ENCODE measurements at places on chromosomes 4 and X.

DNA sequence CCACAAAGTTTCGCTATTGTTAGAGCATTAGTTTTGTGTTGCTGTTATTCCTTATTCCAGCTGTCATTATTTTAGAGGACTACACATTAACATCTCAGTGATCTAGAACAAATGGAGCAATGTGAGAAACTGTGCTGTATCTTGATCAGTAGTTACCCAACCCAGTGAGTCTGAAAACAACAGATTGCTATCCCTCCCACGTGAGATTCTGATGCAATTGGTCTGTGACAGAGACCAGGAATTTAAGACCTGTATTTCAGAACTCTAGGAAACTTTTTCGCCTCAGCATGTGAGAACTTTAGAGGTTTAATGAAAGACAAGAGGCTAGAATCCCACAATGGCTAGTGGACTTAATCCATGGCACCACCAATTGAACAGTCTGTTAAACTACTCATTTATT, 35.7 kb upstream of the CDS1 start:
- DNase-seq = no peak

GRCh38 chrX:135480076-135480475, 40.4 kb upstream of the INTS6L start:
- DNase-seq = no peak

DNA sequence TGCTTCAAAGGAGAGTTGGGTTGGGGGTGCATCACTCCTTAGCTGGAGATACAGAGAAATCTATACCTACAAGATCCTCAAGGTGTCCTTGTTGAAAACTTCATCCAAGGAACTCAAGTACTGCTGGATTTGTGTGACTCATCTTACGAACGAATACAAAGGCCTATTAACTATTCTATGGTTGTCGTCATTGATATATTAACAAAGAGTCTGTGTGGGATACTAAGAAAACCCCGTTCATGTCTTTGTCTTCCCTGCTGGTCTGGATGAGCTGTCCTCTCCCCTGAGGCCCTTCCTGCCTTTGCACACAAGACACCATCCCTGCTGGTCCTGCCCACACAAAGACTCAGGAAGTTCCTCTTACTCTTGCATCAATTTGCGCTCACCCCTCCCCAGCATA, 54.9 kb upstream of the IRF2 start:
- no peak for DNase-seq

- DNase-seq = no peak
Measured at GRCh38 chr4:27624749-27625148, 764.1 kb downstream of the STIM2 start.

GRCh38 chrX:7068939-7069367, 78.6 kb upstream of the STS start:
- DNase-seq = no peak

DNA sequence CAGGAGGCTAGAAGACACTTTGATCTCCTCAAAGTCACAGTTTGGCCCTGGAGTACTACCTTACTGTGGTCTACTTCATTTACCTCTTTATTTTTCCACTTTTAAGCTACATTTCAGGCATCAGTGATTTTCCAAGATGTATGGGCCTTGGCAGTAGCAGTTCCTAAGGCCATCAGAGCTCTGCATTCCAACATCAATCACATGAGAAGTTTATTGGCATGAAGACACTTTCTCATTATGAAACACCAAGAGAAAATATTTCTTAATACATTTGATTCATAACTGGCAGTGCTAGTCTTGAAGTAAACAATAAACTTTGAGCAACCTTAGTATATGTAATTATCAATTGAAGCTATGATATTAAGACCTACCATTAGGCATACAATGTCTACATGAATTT, 178.1 kb downstream of the IL15 start:
- DNase-seq = no peak

GRCh38 chrX:63394872-63395271, 43.7 kb upstream of the SPIN4 start:
- no peak for DNase-seq

GRCh38 chr4:67765401-67765800, 11.2 kb upstream of the GNRHR start:
- DNase-seq = no peak

DNA sequence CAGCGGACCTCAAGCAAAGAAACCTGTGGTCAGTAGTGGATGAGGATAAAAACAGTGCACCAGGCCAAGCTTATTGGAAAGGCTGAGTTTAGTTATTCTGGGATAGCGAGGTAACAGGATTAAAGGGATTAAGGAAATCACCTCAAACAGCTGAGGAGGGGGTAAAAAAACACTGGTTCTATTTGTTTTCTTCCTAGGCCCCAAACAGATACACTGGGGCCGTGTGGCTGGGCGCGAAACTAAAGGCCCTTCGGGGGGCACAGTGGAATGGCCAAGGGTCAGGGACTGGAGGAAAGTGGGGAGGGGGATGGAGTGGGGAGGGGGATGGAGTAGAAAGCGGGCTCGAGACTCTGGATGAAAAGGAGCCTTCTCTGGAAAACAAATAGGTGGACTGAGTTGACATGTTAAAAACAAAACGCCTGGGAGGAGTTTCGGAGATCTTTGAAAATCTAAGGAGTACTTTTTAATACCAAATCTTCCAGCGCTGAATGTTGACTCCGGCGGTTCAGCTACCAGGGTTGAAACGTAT, 2.9 kb downstream of the SOX3 start:
- no peak for DNase-seq

- DNase-seq = peak; percentile 74
Measured at GRCh38 chrX:51568586-51568985, 50.1 kb downstream of the CENPVL3 start.

Data from foreskin fibroblast (primary cell).